ENCODE measurements at places on chromosomes 1 and 21.
A peak's percentile ranks its signal among the peaks of the same experiment; 100 is the strongest.

DNA sequence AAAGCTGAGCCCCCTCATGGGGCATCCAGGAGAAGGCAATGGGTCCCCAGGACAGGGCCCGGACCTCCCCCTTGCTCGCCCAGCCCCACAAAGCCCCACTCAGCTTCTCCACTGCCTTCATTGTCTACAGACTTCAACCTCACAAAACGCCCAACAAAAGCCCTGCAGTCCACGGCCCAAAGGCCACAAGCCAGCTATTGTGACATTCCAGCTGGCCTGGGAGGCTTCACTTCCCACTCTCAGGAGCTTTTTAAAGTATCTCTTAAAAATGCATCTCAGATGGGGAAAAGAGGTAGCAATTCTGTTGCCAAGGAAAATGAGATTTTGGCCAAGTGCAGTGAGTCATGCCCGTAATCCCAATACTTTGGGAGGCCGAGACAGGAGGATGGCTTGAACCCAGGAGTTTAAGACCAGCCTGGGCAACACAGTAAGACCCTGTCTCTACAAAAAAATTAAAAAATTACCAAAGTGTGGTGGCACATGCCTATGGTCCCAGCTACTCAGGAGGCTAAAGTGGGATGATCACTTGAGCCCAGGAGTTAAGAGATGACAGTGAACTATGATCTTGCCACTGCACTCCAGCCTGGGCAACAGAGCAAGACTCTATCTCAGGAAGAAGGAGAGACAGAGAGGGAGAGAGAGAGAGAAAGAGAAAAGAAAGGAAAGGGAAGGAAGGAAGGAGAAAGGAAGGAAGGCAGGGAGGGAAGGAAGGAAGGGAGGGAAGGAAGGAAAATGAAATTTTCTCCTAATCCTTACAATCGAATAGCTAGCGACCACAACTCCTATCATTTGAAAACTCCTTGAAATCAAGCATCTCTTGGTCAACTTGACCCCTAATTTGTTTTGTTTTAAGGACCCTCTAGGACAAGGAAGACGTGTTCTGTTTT lies 31.4 kb upstream of the TARDBP start:
- DNase-seq, result no peak

- no peak for DNase-seq
Measured at GRCh38 chr1:246602194-246602593, 35.9 kb downstream of the CNST start.

DNA sequence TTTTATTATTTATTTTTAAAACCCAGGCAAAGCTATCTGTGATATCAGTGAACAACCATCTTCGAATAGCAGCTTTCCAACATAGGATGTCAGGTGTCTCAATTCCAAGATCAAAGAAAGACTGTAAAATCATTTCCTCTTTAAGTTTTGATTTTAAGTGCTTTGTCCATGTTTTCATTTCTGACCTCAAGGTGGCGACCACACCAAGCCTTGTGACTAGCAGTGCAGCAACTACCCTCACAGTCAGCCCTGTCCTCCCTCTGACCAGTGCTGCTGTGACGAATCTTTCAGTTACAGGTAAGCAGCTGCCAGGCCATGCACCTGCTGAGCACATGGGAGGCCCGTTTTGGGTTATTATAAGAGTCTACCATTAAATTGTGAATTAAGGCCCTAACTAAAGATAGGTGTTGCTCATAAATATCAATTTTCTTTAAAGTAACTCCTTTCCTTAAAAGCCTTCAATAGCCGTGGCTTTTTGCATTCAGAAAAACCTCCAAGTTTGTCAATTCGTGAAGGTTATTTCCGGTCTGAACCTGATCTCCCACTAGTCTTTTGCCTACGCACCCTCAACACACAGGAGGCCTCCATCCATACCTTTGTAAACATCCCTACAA lies 117.0 kb downstream of the CD247 start:
- DNase-seq, result peak; percentile 24

DNA sequence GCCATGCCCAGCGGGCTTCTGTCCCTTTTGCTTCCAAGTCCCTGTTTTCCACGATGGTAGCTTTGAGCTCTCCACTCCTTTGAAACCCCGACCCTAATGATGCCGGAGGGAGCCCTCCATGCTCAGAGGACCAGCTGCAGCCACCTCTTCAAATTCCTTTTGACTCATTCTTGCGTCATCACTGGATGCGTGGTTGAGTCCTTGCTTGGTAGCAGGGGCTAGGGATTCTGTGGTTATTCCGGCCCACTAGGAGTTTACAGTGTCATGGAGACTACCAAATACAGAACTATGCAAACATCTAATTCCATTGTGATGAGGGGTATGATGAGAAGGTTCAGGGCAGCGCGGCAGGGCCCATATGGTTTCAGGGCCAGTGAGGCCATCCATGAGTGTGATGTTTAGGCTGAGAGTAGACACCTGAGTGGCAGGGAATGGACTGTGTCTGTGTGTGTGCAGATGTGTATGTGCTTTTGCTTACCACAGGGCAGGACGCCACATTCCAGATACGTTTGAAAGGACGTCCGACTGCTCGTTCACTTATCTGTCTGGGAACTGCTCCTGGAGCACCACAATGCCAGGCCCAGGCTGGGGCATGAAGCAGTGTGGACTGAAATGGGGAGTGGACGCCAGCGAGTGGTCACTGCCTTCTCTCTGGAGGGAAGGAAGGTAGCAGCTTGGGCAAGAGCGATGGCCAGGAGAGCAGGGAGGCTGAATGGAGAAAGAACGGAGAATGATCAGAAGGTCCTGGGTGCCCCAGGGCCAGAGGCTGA lies 30.4 kb upstream of the ZBTB21 start:
- no peak for DNase-seq

DNA sequence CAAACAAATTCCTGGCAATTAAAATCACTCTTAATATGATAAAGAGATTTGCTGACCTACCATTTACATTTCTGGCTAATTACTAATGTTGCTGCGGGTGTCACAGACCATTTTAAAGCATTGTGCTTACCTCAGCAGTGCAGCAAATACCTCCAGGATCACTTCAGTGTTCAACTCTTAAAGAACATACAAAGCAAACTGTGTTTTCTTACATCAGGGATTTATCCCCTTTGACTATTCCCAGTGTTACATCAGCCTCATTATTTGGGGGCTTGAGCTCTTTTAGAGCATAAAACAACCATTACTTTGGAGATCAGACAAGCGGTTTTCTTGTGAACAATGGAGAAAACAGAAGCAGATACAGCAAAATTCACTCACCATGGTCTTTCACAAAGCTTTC lies 185.4 kb downstream of the LYPLAL1 start:
- no peak for DNase-seq

DNA sequence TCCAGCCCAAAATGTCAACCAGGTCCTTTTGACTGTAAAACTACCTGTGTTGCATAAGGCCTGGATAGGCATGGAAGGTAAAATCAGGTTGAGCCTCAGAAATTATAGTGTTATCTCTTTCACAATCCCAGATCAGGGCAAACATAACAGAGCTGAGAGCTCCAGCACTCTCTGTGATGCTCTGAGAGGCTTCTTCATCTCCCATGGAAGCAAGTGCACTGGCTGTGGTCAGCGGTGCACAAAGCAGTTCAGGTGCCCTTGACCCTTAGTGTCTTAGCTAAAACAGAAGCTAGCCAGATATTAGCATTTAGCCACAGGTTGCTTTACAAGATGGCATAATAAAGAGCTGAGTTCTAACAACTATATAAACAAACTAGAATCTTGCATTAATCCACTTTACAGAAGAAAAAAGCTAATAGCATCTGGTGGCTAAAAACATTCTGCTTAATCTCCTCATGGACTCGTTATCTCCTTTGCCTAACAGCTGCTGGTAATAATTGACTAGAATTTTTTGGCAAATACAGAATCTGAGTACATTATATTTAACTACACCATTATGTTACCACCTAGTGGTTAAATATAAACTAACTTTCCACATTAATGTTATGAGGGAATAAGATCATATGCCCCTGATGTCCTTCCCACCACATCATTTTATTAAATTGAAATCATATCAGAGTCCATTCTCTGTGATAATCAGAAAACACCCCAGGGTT lies 25.6 kb upstream of the POGK start:
- DNase-seq, result no peak

GRCh38 chr1:32392325-32392724 lies 1.9 kb downstream of the BSDC1 start:
- no peak for DNase-seq

GRCh38 chr1:181630838-181631237 lies 147.5 kb downstream of the CACNA1E start:
- no peak for DNase-seq

DNA sequence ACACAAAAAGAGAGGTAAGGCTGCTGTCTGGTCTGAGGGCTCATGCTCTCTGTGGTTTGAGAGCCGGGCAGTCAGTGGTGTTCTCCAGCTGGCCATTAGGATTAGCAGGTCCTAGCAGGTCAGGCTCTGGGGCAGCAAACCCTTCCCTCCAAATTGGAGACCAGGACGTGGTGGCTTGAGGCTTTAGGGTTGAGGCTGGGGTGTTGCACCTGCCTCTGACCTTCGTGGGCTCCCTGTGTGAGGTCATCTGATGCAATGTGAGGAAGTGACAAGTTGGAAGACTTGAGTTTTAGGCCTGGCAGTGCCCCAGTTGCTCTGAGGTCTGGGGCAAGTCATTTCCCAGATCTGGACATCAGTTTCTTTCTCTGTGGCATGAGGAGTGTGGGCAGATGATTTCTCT lies 24.4 kb downstream of the SZRD1 start:
- no peak for DNase-seq

GRCh38 chr1:50508040-50508586 lies 84.9 kb upstream of the DMRTA2 start:
- no peak for DNase-seq

DNA sequence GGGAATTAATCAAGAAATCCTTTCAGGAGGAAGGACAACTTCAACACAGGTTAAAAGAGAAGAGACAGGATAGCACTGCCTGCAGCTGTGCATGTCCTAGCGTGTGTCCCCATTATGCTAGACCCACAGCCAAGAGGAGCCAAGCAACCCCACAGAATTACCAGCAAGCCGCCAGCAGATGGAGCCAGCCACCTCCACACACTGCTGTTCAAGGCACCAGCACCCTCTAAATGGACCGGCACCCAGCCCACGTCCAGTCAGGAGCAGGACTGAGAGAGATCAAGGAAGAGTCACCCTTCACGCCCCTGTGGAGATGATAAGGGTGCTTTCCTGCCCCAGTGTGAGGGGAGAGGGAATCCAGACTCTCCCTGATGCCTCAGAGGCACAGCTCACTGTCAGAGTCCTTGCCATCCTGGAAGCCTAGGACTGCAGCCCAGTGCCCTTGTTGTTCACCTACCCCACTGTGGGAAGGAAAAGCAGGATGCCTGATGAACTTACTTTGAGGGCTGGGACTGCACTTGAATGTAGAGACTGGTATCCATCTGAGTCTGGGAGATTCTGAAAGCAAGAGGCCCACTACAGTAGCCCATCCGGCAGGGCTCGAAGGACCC lies 37.1 kb upstream of the CTTNBP2NL start:
- no peak for DNase-seq

GRCh38 chr1:211975152-211975941 lies 60.0 kb downstream of the INTS7 start:
- DNase-seq, result no peak

- no peak for DNase-seq
Measured at GRCh38 chr21:42617486-42617885, 35.9 kb upstream of the PDE9A start.

GRCh38 chr1:2948001-2948750 lies 73.1 kb upstream of the ACTRT2 start:
- no peak for DNase-seq

GRCh38 chr1:152227310-152227928 lies 3.4 kb upstream of the HRNR start:
- no peak for DNase-seq

GRCh38 chr21:43277481-43278351 lies 108.9 kb downstream of the CRYAA start:
- no peak for DNase-seq

DNA sequence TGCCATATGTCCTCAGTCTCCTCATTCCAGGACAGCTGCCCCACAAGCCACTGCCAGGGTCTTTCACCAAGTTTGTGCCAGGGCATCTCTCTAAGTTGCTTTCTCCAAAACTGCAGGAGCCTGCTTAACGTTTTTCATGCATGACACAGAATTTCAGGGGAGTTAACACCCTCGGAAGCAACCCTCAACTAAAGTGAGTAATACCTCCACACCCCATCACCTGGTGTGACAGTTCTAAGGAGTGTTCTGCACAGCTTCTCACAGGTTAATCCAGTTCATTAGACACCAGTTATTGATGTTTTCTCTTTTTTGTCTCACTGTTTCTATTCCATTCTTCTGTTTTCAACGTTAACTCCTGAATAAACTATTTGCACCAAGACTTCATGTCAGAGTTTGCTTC lies 115.0 kb downstream of the BACH1 start:
- DNase-seq, result no peak

- no peak for DNase-seq
Measured at GRCh38 chr21:46080171-46081021, 17.5 kb upstream of the COL6A2 start.

DNA sequence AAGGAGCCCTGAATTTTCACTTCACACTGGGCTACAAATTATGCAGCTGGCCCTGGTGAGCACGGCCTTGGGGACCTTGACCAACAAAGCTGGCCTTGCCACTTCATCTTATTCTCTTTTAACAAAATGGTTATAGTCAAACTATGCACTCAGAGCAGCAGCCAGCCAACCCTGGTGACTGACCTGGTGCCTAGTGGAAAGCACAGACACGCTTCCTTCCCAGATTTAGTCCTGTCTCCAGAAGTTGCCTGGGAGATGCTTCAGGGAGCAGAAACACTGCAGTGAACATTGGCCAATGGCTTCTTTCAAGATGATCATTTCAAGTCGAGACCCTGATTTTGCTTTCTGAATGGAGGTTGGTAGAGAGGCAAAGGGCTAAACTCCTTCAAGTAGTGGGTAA lies 249.3 kb downstream of the SIPA1L2 start:
- DNase-seq, result no peak

DNA sequence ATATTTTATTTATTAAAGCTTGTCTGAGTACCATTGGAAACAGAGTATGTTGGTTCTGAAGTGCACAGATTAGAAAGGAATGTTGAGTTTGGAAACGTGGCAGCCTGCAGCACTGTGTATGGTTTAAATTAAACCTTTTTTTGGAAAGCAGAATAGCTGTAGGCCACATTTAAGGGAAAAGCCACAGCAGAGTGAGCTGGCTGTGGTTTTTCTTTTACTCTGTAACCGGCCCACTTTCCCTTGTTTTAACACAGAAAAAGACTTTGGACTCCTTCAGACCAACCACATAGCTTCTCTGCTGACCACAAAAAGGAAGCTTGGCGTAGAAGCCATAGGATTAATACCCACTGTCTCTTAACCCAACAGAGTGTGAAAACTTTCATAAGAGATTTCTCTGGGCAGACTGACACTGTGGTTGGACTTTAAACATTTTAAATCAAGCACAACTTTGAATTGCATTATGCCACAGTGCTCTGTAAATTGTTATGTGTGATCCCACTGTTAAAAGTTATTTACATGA lies 75.2 kb downstream of the NFIA start:
- DNase-seq, result no peak

- DNase-seq, result no peak
Measured at GRCh38 chr1:2785631-2786328, 15.7 kb downstream of the TTC34 start.

- no peak for DNase-seq
Measured at GRCh38 chr1:66303646-66304045, 230.3 kb upstream of the SGIP1 start.

GRCh38 chr1:118395430-118395991 lies 210.5 kb upstream of the SPAG17 start:
- no peak for DNase-seq

Data from stimulated activated CD8-positive, alpha-beta memory T cell treated with anti-CD3 and anti-CD28 coated beads, Interleukin-4, amount 100 ng/mL, for 1 hour (primary cell).